ENCODE measurements at places on chromosomes 16 and 17.

GRCh38 chr17:77602883-77603640 is 355.4 kb upstream of the TNRC6C start:
- no peak for DNase-seq

DNA sequence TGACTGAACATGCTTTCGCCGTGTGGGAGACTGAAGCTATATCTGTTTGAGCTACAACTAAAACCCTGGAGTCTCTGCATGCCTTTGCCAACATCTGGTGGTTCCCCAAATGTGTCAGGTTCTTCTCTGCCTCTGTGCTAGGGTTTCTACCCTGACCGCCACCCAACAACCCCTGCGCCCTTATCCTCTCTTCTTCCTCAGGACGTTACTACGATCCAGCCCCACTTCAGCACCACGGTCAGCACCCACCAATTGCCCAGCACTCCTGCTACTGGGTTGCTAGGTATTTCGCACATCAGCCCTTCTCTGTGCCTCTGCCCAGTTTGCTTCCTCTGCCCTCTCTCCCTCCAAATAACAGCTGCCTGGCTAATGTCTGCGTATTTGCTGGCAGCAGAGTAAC is 106.3 kb upstream of the HSBP1 start:
- DNase-seq = no peak

- DNase-seq = no peak
Observed at GRCh38 chr17:30933966-30934365, 12.2 kb downstream of the ADAP2 start.

- DNase-seq = no peak
Observed at GRCh38 chr17:31134576-31134975, 39.8 kb downstream of the NF1 start.

GRCh38 chr17:69503711-69504110 is 89.2 kb downstream of the MAP2K6 start:
- no peak for DNase-seq

DNA sequence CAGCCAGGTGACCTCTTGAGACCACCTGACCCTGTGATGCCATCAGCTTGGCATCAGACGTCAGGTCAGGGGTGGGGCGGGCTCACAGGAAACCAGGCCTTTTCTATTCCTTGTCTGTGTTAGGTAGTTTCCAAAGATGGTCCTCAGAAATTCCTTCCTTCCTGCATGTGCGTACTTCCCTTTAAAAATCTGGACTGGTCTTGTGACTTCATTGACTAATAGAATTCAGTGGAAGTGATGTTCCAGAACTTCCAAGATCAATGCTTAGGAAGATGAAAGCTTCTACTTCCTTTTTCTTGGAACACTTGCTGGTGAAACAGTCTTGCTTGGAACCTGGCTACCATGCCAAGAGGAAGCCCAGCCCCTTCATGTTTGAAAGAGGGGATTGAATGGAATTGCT is 10.0 kb upstream of the N4BP1 start:
- DNase-seq = no peak
